ENCODE measurements at places on chromosomes 2 and 18.

- peak; percentile 81 for DNase-seq
These were observed 38.6 kb upstream of the POLE4 start for GRCh38 chr2:74919827-74920226.

- no peak for DNase-seq
These were observed 51.1 kb downstream of the PGAP1 start for GRCh38 chr2:196875414-196875813.

GRCh38 chr2:239463541-239464165, 62.8 kb upstream of the HDAC4 start:
- no peak for DNase-seq

DNA sequence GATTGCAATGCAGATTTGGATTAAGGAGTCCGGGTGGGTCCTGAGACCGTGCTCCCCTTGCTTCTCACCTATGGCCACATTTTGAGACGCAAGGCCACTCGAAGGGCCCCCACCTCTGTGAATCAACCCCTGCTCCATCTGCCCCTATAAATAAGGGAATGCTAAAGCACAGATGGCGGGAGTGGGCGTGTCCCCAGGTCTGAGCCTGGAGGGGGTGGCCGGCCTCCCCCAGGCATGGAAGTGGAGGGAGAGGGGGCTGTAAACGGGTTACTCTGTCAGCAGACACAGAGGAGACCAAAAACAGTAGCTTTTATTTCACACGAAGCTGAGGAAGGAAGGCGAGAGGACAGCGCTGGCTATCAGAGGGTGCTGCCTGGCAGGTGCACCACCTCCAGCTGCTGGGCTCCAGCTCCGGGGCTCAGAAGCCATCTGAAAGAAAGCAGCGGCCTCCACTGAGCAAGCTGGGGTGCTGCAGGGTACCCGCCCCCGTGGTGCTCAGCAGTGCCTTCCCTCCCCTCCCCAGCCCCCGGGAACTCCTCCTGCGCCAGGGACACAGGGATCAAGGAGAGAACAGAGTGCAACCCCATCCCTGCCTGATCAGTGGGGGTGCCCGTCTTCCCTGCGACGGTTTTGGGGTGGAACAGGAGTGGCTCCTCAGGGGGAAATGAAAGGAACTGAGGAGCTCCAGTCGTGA, 56.7 kb upstream of the RAB6C start:
- DNase-seq, result no peak

DNA sequence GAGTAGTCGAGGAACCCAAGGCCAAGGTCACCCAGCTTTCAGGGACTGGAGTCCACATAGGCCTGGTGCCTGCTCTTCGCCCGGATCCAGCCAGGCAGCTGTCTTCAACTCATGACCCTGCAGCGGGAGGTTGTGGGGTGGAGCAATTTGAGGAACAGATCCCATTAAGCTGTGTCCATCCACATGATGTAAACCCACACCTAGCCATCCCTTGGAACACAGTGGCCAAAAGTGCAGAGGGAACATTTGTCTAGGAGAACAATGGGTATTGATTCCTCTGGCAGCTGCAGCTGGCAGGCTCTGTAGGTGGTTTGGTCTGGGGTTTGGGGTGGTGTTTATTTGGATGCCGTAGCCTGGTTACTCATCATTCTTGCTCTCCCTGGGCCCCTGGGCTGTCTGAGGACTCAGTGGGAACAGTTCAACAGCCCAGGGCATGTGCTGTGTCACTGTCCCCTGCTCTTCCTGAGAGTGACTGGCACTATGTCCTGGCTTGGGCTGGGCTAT, 99.4 kb downstream of the TFCP2L1 start:
- DNase-seq, result no peak

GRCh38 chr2:46825231-46825938, 90.2 kb downstream of the MCFD2 start:
- no peak for DNase-seq

- DNase-seq, result no peak
These were observed 8.2 kb downstream of the PER2 start for GRCh38 chr2:238280083-238280825.

DNA sequence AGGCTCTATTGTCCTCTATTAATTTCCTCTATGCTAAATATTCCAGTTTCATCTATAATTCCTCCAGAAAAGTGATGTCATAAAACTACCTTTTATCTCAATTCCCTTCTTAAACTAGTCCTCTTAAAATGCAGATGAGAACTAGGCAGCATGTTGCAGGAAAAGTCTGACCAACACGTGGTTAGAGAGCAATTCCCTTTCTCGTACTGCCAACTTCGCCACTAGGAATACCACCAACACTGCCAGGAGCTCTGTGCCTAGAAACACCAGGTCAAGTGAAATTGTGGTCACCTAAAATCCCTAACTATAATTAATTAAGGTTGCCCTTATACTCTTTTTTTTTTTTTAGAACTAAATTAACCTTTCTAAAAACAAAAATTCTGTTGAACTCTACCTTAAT, 127.7 kb downstream of the PPP1R1C start:
- DNase-seq, result no peak

DNA sequence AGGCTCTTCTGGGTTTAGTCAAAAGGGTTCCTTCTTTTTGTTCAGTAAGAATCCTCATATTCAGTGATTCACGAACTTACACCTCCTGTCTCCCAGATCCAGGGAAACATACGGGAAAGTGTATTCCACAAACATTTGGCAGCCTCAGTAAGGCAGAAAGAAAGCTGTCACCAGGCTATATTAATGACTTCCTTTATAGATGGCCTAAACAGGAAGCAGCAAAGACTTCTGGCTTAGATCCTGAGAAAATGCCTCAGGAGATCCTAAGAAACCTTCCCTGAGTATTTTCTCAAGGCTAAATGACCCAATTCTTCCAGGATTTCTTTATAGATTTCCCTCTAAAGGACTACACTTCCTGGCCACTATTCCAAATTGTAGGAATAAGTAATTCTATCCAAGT, 1995.5 kb upstream of the CELF4 start:
- DNase-seq, result peak; percentile 9

GRCh38 chr18:41870817-41871216, 84.2 kb upstream of the PIK3C3 start:
- no peak for DNase-seq

DNA sequence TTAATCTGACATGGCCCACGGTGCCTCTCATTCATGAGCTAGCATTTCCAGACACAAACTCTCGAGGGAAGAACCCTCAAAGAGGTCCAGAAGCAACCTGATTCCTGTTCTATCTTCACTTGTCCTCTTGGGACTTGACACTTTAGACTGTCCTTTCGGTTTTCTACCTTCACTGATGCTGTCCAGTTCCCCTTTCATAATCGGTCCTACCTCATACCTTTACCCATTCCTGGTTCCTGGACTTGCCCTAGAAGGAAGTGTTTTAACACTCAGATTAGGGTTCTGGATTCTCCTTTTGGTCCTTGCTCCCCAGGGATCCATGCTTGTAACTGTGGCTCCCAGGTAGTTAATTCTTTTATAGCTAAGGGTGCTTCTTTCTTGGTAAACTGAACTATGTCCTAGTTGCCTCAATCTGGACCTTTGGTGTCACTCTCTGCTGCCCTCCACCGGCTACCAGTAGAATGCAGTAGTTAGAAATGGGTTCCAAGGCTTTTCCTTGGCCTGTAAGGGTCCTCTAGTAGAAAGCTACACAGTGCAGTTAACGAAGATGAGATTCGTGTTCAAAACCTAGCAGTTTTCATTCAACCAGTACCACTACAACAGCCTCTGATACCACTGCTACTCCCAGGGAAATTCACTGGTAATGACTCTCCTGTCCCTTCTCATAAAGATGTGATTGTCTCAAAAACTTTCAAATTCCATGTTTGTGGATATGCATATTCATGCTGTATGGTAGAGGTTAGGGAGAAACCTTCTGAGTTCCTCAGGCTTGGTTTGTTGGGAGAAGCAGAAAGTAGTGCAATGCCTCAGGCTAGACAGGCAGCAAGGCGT, 178.1 kb upstream of the CYP26B1 start:
- DNase-seq, result peak; percentile 11

DNA sequence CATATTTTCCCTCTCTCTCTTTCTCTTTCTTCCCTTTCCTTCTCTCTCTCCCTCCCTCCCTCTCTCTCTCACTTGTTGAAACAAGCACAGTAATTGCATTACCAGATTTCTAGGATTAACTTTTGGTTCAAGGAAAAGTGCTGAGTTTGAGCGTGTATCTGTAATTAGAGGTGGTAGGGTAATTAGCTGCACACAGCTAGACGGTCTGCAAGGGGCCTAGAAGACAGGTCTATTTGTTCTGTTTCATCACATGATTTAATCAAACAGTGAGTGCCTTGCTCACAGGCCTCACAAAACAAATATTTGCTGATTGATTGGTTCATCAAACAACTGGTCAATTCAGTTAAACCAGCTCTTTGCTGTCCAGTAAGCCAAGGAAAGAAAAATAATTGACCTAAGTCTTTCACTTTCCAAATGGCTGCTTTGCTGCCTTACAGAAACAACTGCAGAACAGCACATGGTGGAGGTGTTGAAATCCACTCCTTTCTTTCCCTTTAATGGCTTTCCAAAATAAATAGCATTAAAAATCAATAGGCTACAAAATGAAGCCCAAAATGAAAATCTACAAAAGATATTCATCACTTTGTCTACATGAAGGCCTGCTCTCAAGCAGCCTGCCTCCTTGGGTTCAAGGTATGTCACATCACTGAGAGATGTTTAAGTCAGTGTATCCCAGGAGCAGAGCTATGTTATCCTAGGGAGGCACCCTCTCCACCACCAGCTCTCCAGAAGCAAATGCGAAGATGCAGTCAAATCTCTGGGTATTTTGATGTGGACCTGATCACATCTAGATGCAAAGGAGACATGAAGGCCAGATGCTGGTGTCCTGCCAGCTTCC, 264.4 kb upstream of the SIX2 start:
- DNase-seq, result no peak

DNA sequence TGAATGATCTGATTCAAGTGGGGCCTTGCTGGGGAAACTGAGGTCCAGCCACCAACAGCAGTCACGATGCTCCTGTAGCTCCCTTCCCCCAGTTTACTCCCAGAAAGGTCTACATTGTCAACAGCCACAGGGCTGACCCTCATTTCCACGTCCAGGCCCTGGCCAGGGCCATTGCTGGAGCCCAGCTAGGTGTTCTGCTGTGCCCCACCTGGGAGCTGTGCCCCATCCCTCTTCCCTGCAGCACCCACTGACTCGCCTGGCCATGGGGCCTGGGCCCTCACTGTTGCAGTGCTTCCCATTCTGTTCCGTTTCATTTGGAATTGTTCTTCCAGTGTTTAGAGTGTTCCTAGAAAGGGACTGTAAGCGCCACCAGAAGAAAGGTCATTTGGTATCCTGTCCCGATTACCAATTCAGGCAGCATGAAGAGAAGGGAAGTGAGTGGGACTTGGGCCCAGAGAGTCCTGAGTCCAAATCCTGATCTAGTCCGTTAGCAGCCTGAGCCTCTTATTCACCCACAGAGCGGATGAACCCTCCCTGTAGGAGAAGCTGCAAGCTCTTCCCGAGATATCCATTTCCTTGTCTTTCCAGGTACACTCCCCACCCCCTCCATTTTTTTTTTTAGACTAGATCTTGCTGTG, 73.1 kb upstream of the HPCAL1 start:
- DNase-seq, result no peak

DNA sequence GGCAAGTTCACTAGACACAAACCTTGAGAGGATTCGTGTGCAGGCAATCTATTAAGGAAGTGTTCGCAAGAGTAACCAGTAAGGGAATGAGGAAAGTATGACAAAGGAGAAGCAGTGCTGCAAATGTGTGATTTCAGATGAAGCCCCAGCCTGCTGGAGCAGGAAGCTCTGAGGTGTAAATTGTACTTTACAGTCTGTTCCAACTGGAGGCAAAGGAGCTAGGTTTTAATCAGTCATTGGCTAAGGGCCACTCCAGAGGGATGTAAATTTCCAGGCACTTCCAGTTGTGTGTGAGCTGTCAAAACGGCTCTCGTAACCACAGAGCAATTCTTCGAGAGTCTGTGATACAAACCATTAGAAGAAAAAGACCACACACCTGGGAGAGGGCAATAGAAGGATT, 359.5 kb upstream of the FAM98A start:
- no peak for DNase-seq

GRCh38 chr2:40450066-40450795, 1.7 kb downstream of the SLC8A1 start:
- peak; percentile 15 for DNase-seq

GRCh38 chr2:40409734-40410133, 42.2 kb downstream of the SLC8A1 start:
- no peak for DNase-seq

DNA sequence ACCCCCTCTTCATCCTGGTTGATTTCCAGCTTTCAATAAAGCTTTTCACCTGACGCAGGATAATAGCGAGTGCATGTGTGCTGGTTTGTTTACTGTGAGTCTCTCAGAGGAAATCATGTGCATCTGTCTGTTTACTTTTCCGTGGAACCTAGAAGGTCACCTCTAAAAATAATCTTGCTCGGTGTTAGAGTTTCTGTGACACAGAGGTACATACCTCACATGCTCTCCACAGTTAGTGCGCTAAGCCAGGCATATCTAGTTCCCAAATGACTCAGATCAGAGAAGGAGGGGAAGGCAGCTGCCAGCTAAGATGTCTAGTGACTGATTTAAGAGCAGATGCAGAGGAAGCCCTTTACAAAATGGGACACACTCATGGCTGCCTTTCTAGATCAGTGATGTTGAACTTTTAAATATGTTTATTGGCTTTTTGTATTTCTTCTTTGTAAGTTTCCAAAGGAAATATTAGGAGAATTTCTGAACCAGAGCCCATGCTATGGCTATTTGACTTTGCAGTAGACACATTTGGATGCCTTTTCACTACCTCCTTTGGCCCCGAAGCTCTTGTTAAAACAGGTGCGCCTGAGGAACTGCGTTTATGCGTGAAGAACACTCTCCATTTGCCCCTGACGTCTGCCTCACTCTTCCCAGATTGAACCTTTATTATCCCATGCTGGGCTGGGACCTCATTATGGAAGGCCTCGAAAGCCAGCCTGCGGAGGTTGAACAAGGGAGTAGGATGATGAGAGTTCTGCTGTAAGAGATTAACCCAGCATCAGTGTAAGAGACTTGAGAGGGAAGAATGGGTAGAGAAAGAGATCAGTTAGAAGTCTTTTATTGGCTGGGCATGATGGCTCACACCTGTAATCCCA, 145.6 kb downstream of the FAM161A start:
- no peak for DNase-seq

All from AG20443 (cell line).